ENCODE measurements at places on chromosomes 2 and 18. TPM values are rescaled to one million over a fixed set of nuclear protein-coding genes. Genes with fewer than 3 reads are reported as not detected.

Gene FAM161A
- polyA plus RNA-seq, result 19.8 TPM

Gene AMER3
- 0.01 TPM for polyA plus RNA-seq

Gene OTOS
- not detected for polyA plus RNA-seq

Gene BMP10
- not detected for polyA plus RNA-seq

Gene CYTIP
- not detected for polyA plus RNA-seq

Gene KLHL41
- 4,145 TPM for polyA plus RNA-seq

Gene SLC9A4
- not detected for polyA plus RNA-seq

Gene FAM110C
- 1.7 TPM for polyA plus RNA-seq

Gene NEU2
- not detected for polyA plus RNA-seq

Gene ABCB11
- polyA plus RNA-seq, result not detected

Gene LRRTM1
- polyA plus RNA-seq, result 0.26 TPM

Gene KIAA2012
- polyA plus RNA-seq, result 0.19 TPM

Gene ASTL
- polyA plus RNA-seq, result 0.21 TPM

Gene LYPD6
- polyA plus RNA-seq, result 2.4 TPM

Gene EIF2B4
- not detected for polyA plus RNA-seq

Gene ALPG
- polyA plus RNA-seq, result not detected

Gene ZSCAN30
- 49.8 TPM for polyA plus RNA-seq

Gene PTH2R
- not detected for polyA plus RNA-seq

Gene EXOC6B
- 7.4 TPM for polyA plus RNA-seq

Gene KRTCAP3
- not detected for polyA plus RNA-seq

Gene RAB27B
- 0.98 TPM for polyA plus RNA-seq

Gene KCNF1
- 3.5 TPM for polyA plus RNA-seq

Gene PDE1A
- 6.5 TPM for polyA plus RNA-seq

Gene TUBB8B
- not detected for polyA plus RNA-seq

Gene ADI1
- polyA plus RNA-seq, result 60.7 TPM

Gene UGT1A10
- not detected for polyA plus RNA-seq

Gene KIF1A
- polyA plus RNA-seq, result 4.2 TPM

Gene EFHD1
- 14.9 TPM for polyA plus RNA-seq

Gene CHMP1B
- 22.8 TPM for polyA plus RNA-seq

Gene RAX
- not detected for polyA plus RNA-seq

Gene DOK6
- not detected for polyA plus RNA-seq

Gene TBR1
- 0.05 TPM for polyA plus RNA-seq

Gene TMEM178A
- polyA plus RNA-seq, result 14.2 TPM

Gene TUBA4B
- not detected for polyA plus RNA-seq

Gene SIGLEC15
- 0.13 TPM for polyA plus RNA-seq

Gene CBLN2
- 0.42 TPM for polyA plus RNA-seq

Gene ERFE
- 9.5 TPM for polyA plus RNA-seq

Gene SELENOI
- 9.9 TPM for polyA plus RNA-seq

Gene MC2R
- polyA plus RNA-seq, result 1.8 TPM

Gene C2orf78
- polyA plus RNA-seq, result not detected

Gene COBLL1
- 9.8 TPM for polyA plus RNA-seq

Gene OXER1
- 7.3 TPM for polyA plus RNA-seq

Gene ATP8B1
- 4.9 TPM for polyA plus RNA-seq

Gene RSAD2
- 4.8 TPM for polyA plus RNA-seq

Gene RFX8
- not detected for polyA plus RNA-seq

Gene IL37
- polyA plus RNA-seq, result not detected

Gene CRYBA2
- not detected for polyA plus RNA-seq

Gene GPC1
- polyA plus RNA-seq, result 101 TPM

Gene APCDD1
- 37.8 TPM for polyA plus RNA-seq

Gene IKZF2
- polyA plus RNA-seq, result 3.9 TPM

Gene INHBB
- polyA plus RNA-seq, result 1.0 TPM

Gene ITGAV
- polyA plus RNA-seq, result 33.6 TPM

Gene BCL11A
- polyA plus RNA-seq, result 4.3 TPM

Gene CEP76
- 6.1 TPM for polyA plus RNA-seq
